LoVo (cell line): ENCODE measurements at places on chromosomes 11 and 22.

DNA sequence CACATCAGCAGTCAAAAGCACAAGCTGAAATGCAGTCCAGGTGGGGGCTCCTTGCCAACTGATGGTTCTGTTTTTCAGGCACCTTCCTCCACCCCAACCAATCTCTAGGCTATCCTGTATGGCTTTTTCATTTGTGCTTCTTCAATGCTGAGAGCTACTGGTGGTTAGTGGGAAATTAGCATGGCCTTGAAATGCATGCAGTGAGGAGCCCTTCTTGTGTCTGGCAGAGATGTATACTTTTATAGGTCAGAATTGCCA is 167.4 kb downstream of the NAV2 start:
- no peak for DNase-seq

GRCh38 chr22:45452565-45453379 is 39.3 kb downstream of the RIBC2 start:
- DNase-seq = no peak

GRCh38 chr22:32518381-32518780 is 43.8 kb downstream of the FBXO7 start:
- DNase-seq = no peak

DNA sequence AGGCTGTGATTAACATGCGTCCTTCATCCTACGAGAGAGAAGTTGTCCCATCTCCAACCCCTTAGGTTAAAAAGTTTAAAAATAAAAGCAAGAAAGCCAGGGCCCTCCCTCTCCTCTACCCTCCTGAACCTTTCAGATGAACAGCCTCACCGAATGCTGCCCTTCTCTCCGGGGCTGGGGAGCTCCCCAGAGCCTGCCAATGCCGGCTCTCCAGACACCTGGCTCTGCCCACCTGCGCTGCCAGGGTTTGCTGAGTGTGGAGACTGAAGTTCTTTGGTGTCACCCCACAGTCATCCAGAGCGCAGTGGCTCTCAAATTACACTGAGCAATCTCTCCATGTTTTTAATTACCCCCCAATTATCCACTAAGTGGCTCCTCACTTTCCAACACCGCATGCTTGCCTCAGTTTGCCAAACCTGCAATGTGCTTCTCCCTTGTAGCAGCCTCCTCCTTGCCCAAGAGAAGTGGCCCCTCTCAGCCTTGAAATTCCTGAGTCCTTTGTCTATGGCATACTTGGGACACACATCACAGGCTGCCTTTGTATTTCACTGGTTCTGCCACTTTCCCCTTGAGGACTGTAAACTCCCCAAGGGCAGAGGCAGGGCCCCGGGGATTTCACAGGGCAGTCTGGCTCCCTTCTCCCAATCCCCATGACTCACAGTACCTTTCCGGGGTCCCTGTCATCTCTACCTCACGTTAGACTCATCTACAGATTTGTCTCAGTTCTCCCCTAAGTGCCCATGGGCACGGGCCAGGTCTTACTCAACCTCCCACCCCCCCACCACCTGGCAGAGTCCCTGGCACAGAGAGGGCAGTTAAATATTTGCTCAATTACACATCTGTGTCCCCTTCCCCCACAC is 2.0 kb downstream of the MYH9 start:
- DNase-seq = peak; percentile 59

GRCh38 chr11:19173964-19174638 is 27.7 kb downstream of the CSRP3 start:
- DNase-seq = no peak

DNA sequence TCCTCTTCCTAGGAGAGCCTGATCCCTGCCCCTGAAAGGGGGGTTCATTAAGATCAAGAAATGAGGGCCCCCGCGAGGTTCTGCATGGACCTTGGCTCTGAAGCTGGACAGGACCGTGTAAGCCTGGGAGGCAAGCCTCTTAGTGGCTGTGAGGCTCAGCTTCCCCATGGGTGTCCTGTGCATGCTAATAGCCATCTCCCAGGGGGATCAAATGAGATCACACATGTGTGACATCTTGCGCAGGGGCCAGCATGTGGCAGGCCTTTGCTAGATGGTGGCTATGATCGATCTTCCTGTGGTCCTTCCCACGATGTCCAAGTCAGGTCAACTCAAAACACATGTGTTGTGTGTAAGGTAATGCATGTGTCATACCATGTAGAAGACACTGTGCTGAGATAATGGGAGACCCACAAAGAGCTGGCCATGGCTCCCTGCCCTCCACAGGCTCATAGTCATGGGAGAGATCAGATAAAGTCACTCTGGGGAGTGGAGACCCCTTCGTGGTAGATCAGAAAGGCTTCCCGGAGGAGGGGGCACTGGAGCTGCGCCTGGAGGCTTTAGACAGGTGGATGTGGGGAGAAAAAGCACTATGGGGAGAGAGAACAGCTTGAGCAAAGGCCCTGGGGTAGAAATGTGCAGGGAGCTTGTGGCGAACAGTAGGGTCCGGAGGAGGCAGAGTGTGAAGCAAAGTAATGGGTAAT is 3.7 kb downstream of the RAC2 start:
- no peak for DNase-seq
